Suppressor macrophage (primary cell): ENCODE measurements at places on chromosomes 7 and 10.

GRCh38 chr10:112353046-112353445 is 20.9 kb upstream of the ACSL5 start:
- no peak for DNase-seq

DNA sequence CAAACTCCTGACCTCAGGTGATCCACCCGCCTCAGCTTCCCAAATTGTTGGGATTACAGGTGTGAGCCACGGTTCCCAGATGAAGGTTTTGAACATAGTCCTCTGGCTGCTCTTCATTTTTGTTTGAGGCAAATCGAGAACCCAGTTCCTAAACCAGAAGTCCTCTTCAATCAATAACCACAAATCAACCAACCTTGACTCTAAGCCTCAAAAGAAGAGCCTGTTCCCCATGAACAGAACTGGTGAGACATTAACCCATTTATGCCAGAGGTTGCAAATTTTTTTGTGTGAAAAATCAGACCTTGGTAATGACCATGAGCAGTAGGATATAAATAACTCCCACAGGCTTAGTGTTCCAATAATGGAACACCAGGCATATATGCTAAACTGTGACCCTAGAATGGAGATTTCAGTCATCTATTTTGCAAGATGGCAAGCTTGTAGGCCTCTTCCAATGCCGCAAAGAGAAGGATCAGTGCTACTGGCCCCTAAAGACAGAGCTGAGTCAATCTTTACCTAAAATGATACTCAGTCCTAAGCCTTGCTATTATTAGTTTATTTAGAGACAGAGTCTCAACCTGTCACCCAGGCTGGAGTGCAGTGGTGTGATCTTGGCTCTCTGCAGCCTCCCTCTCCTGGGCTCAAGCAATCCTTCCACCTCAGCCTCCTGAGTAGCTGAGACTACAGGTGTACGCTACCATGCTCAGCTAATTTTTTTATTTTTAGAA is 15.9 kb downstream of the KPNA7 start:
- no peak for DNase-seq

DNA sequence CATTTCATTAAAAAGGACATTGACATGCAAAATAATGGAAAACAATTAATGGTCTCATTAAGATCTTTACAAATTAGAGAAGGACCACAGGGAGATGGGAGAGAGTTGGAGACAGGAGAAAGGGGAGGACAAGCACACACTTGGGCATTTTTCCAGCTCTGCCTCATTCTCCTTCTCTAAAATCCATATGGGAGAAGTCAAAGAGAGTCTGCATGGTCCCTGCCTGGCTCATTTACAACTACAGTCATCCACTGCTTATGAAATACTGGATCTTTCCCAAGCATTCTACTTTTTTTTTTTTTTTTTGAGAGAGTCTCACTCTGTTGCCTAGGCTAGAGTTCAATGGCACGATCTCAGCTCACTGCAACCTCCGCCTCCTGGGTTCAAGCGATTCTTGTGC is 518.9 kb upstream of the CELF2 start:
- DNase-seq: no peak

GRCh38 chr7:156963472-156963871 is 14.0 kb downstream of the NOM1 start:
- DNase-seq: no peak

DNA sequence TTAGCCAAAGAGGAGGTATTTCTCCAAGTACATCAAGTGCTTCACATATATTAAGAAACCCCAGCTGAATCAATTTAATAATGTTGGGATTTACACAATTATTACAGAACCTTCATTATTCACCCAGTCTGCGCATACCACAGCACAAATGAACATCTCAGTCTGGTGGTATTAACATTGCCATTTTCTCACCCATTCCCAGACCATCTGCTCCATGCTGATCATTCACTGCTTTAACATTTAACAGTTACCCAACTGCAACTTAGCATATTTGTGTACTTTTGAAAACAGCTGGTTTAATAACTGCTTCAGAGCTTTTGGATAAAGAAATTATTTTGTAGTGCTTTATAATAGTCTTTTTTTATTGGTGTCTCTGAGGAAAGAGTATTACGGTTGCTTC is 1072.1 kb downstream of the NXPH1 start:
- DNase-seq: no peak

- DNase-seq: no peak
These were observed 111.4 kb upstream of the PPIF start for GRCh38 chr10:79235765-79236432.

DNA sequence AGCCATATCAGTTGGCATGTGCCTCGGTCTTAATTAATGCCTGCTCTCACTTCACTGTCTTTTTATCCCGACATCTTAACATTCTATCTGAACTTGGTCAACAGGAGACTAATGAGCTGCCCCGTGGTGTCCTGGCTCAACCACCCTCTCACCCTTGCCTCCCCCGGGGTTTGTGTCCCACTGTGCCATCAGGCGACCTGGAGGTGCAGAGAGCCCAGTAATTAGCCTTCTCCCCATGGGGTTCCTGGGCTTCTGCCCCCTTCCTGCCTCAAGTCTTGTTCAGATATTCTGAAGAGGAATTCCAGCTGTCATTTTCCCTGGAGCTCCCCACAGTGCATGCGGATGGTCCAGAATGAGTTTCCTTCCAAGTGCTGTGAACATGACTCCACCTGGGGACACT is 10.1 kb upstream of the JAKMIP3 start:
- no peak for DNase-seq

- DNase-seq: no peak
These were observed 595.9 kb upstream of the AUTS2 start for GRCh38 chr7:69002416-69002815.

- no peak for DNase-seq
These were observed 383.4 kb downstream of the GATA3 start for GRCh38 chr10:8437896-8438295.

GRCh38 chr10:121525251-121526134 is 72.8 kb downstream of the FGFR2 start:
- no peak for DNase-seq

GRCh38 chr7:12025246-12025645 is 185.8 kb upstream of the TMEM106B start:
- DNase-seq: no peak

- no peak for DNase-seq
These were observed 106.4 kb downstream of the AMPH start for GRCh38 chr7:38524786-38525185.

GRCh38 chr7:18803923-18804322 is 308.4 kb downstream of the HDAC9 start:
- DNase-seq: no peak

GRCh38 chr7:66500087-66500486 is 128.6 kb upstream of the KCTD7 start:
- peak; percentile 91 for DNase-seq

- no peak for DNase-seq
These were observed 1.3 kb downstream of the EXOC6 start for GRCh38 chr10:92849576-92850090.

DNA sequence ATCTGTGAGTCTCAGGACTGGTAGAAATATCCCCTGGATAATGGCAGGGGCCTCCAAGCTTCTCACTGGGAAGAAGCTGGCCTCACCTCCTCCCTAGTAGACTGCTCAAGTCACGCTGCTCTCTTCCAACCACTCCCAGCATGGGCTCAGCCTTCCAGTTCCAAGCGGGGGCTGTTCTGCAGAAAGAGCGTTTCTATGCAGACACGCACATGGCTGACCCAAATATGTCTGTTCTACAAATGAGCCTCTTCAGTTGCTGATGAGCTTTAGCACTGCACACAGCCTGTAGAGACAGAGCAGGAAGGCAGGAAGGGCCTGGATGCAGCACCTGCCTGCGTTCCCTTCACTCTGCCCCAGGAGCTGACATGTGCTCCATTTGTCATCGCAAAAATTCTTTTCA is 523.9 kb upstream of the MGMT start:
- no peak for DNase-seq

GRCh38 chr7:87173471-87173870 is 21.2 kb downstream of the DMTF1 start:
- no peak for DNase-seq

DNA sequence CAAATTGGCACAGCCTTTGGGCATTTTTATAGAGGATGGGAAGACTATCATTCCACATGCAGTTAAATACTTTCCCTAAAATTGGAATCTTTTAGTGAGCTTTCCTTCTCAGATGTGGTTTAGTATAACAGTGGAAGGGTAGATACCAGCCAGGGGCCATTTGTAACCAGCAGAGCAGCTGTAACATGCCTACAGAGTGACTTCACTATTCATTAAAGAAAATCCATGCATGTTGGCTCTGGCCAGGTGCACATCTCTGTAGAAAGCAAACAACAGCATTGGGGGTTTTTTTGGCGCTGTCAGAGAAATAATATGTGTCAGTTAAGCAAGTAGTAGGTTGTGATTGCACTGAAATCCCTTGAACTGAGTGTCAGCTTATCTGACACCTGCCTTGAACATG is 115.6 kb downstream of the LHFPL3 start:
- no peak for DNase-seq

DNA sequence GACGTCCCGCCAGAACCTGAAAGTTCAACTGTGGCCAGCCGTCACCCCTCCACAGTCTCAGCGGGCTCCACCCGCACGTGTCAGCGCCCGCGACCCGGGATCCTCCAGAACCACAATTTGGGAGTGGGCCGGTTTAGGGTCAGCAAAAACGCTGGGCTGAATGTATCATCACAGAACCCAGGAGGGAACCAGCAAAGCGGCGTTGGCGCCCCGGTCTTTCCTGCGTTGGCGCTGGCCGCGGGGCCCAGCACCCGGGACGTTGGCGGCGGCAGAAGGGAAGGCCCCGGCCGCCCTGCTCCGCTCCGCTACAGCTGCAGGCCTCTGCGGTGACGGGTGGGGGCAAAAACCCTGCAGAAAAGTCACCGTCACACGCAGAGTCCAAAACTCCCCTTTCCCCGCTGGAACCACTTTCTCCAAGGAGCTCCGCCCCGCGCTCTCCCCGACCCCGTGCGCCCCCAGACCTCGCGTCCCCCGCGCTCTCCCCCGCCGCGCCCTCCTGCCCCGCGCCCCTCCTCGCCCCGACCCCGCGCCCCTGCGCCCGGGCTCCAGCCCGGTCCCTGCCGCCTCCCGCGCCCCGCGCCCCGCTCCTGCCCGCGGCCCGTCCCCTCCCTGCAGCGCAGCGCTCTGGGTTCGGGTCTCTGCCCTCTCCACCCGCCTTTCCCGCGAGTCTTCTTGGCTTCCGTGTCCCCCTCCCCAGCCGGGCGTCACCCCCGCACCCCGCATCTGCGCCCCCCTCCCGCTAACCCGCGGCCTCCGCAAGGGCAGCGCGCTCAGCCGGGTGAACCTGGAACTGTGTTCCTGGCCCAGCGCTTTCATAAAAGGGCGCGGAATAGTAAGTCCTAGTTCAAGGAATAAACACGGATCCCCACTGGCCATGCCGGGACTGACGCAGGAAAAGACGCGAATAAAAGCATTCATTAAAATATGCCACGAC is 24.0 kb upstream of the RNF32 start:
- DNase-seq: no peak

DNA sequence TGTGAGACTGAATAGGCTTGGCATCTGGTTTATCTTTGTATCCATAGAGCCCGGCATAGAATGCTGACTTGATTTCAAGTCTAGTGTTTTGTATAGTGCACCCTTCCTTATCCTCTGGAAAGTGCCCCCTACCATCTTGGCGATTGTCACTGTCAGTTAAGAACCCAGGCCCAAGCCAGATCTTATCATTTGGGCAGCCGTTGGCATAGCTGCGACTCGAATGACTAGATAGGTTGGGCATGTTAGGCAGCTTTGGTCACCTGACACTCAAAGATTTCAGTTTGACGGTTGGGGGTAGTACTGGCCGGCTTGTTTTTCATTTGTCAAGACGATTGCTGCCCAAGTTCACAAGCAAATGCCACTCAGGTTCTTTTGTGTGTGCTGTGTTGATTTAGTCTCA is 6.6 kb downstream of the NIPSNAP2 start:
- no peak for DNase-seq

DNA sequence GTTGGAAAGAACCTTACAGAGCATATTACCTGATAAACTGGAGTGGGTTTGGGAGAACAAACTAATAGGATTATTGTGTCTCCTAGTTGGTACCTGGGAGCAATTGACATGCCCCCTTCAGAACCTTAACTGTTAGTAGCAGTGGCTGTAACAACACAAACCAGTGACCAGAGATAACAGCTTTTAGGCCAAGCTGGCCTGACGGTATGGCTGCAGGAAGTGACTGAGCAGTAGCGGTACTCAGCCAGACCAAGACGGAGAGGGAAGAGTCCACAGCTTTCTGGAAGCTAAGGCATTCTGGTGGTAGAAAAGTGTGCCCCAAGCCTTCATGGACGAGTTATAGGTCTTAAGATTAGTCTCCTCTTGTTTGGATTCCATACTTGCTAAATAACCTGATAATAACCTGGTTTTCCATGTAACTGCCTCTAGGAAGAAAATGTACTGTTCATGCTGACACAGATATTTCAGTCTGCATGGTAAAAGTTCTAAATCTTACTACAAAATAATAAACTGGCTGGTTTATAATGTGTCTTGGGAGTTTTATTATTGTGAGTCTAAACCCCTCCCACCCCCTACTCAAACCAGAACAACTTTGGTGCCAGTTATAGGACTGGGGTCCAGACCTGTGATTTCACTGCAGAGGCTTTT is 11.3 kb downstream of the NOLC1 start:
- DNase-seq: no peak

DNA sequence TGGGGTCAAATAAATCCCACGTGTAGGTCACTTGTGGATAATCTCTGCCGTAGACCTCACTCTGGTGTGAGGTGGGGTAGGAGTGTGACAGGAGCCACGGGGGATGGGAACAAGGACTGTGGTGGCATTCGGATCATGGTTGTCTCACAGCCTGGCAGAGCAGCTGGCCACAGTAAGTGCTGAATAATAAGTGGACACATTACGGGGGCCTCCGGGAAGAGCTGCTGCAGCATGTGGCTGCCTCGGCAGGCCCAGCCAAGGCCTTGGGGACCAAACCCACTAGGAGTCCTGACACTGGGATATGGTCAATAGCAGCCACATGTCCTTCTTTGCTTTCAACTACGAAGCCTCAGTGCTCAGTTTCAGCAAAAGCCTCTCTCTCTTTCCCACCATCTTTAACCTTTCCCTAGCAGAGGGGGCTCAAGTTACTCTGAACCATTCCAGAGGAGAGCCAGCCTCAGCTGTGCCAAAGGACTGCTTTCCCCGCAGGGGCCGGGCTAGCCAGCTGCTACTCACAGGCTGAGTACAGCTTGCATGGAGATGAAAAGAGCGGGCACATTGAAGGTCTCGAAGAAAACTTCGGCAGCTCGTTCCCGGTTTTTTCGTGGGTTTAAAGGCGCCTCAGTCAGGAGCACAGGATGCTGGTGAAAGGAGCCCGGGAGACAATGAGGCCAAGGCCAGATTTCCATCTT is 17.3 kb downstream of the ACTR1A start:
- DNase-seq: no peak

DNA sequence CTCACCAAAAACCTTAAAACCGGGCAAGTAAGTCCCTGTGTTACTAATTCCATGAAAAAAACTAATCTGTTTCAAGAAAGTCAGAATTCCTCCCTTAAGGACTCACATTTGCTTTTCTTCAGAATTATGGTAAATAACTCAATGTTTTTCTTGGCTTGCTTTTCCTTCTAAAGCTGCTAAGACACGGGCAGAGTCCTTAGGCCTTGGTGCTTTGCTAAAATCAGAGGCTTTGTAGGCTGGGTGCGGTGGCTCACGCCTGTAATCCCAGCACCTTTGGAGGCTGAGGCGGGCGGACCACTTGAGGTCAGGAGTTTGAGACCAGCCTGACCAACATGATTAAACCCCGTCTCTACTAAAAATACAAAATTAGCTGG is 32.0 kb downstream of the GNA12 start:
- DNase-seq: no peak

GRCh38 chr7:68319061-68319460 is 1279.2 kb upstream of the AUTS2 start:
- DNase-seq: no peak

- no peak for DNase-seq
These were observed 4.3 kb downstream of the BZW2 start for GRCh38 chr7:16650266-16650665.
